RWPE2 (cell line): ENCODE measurements at places on chromosomes 2 and 18.

GRCh38 chr2:157471078-157471477, 27.2 kb upstream of the CYTIP start:
- H3K27ac ChIP-seq: no peak overlapping the region
- H3K27me3 ChIP-seq: no peaks in the 10 kb centered on the region
- no peak for DNase-seq

DNA sequence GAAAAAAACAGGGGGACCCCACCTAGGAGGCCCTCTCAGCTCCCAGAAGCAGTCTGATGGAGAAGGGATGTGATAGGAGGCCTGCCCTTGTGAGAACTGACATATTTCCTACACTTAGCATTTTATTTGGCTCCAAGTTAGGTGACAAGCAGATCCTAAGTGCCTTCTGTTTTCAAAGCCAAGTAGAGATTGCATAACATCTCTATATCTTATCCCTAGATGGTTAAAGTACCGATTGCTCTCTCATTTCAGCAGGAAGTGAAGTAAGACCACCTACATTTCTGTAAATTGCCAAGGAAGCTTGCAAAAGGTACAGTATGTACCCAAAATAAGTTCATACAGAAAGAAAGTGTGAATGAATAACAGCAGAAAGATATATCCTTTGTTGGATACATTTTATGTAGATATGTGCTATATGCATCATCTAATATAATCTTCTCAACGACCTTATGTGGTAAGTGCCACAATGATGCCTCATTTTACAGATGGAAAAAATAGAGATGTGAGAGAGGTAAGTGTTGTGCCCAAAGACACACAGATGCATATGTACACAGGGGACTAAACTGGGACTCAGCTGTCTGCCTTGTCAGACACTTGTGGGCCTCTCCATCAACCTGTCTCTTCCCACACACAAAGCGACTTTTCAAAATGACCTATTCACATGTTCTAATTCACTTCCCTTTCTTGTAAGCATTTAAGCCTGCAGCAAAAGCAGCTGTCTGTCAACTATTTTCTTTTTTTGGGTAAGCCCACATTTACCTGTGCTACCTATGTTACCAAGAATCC, 38.9 kb downstream of the DHRS9 start:
- no peak for DNase-seq
- H3K4me1 ChIP-seq: no peaks in the 10 kb centered on the region
- no peak overlapping the region for H3K27ac ChIP-seq
- no peak overlapping the region for H3K4me3 ChIP-seq

DNA sequence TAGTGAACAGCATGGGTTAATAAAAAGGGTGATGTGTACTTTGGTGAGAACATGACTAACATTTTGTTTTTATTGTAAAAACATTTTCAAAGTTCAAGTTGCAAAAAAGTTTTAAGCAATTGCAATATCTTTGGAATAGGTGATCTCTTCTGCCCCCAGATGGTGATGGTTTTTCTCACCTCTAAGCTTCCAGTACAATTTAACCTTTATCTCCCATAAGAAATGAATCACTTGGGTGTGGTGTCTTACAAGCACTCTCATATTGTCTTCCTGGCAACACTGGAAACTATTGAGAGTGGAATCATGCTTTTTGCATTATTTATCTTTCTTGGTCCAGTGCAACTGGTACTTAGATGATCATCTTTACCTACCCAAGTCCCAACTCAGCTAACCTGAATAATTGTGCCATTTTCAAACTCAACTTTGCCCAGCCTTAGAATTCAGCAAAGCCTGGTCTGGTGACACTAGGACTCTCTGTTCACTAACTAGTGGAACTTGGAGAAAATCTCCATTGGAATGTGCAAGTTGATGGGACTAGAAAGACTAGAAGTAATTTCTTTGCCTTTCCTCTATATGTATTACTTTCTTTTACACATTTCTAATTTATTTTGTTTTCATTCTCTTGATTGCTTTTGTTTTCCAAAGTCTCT, 964.7 kb upstream of the ZEB2 start:
- no peaks in the 10 kb centered on the region for H3K27me3 ChIP-seq

DNA sequence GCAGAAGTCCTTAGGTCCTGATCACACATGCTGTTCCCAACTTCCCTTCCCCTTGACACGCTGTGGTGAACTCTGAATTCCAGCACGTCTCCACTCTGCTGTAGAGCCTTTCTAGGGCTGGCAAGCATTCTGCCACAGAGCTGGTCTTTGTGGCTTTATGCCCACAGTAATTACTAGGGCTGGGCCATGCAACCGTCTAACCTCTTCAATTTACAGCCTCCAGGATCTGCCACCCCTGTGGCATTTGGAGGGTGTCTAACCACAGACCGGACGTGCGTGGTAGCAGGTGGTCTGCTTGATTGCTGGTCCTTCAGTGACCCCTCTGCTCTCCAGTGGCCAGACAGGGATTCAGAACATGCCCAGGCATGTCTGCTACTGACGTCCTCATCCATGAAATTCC, 43.1 kb upstream of the TGFA start:
- H3K4me3 ChIP-seq: no peak overlapping the region
- DNase-seq: no peak

GRCh38 chr2:227010433-227010832, 153.6 kb downstream of the COL4A4 start:
- H3K36me3 ChIP-seq: no peaks in the 10 kb centered on the region
- no peak overlapping the region for H3K27ac ChIP-seq
- H3K4me3 ChIP-seq: no peak overlapping the region
- no peaks in the 10 kb centered on the region for H3K27me3 ChIP-seq
- H3K4me1 ChIP-seq: no peaks in the 10 kb centered on the region

GRCh38 chr18:32831781-32832180, 59.0 kb upstream of the KLHL14 start:
- H3K4me3 ChIP-seq: no peak overlapping the region
- DNase-seq: no peak
- no peak overlapping the region for H3K27ac ChIP-seq
